ENCODE measurements at places on chromosomes 7 and 10.

GRCh38 chr10:754914-755313 lies 65.4 kb upstream of the DIP2C start:
- no peak for DNase-seq

GRCh38 chr10:30170814-30171213 lies 111.4 kb upstream of the JCAD start:
- DNase-seq: no peak

- DNase-seq: no peak
Observed at GRCh38 chr7:116672596-116673456, 830 bp downstream of the MET start.

GRCh38 chr7:129778770-129779601 lies 167.5 kb downstream of the NRF1 start:
- no peak for DNase-seq

DNA sequence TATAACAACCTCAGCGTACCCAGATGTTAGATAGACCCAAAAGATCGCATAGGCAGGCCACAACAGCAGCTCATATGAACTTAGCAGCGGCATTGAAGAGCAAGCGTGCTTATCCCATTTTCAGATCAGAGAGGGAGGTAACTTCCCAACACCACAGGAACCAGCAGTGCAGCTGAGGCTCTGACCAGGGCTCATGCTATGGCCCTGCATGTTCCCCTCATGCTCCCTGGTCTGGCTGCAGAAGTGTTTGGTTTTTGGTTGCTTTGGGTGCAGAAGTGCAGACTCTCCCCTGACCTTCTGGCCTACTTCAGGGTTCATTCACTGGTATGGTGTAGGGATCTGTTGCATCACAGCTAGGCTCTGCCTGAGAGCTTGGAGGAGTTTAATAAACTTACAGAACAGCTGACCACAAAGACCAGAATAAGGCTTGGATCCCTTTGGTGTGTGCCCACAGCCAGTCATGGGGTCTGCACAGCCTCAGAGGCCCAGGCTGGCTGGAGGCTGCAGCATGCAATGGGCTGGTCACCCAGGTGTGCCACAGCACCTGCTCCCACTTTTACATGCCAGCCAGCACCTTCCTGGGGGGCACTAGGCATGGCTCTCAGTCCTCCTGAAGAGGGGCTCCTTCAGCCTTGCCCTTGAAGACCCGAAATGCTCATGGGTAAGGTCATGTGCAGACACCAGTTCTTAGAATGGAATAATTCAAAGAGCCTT lies 9.1 kb upstream of the CXCL12 start:
- DNase-seq: no peak

GRCh38 chr7:98276241-98276761 lies 5.2 kb upstream of the BRI3 start:
- DNase-seq: no peak

DNA sequence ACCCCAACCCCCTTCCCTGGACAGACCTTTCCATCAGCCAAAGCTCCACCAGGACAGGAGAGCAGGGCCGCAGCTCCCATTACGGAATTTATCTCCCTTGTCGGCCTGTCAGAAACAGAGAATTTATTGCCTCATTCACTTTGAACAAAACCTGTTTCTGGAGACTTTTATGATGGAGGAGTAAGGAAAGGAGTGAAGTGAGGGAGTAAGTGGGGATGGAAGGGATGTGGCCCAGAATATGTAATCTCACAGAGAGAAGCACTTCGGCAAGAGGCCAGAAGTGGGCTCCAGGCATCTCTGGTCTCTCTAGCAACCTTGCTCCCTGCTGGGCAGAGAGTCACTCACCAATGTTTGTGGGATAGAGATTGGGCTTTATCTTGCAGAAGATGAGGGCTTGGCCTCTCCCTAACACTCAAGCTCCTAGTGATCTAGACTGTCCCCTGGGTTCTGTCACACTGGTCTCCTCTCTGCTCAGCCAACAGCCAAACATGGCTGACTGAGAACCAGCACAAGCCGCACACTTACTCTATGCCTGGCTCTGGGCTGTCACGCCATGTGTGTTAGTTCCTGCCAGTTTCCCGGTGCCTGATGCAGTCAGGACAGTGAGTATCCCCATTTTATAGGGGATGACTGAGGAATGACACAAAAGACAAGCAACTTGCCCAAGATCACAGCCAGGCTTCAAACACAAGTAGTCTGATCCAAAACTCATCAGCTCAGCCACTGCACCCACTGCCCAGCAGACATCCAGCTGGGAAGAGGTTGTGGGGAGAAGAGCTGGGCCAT lies 149.4 kb upstream of the ZMIZ1 start:
- DNase-seq: no peak

GRCh38 chr7:47351233-47352154 lies 230.4 kb downstream of the TNS3 start:
- no peak for DNase-seq

All from HFF-Myc (cell line).